Umbilical cord (tissue), 2 donors: ENCODE measurements at places on chromosomes 16 and 17. TPM values are rescaled to one million over a fixed set of nuclear protein-coding genes. Genes with fewer than 3 reads are reported as not detected.

DNA sequence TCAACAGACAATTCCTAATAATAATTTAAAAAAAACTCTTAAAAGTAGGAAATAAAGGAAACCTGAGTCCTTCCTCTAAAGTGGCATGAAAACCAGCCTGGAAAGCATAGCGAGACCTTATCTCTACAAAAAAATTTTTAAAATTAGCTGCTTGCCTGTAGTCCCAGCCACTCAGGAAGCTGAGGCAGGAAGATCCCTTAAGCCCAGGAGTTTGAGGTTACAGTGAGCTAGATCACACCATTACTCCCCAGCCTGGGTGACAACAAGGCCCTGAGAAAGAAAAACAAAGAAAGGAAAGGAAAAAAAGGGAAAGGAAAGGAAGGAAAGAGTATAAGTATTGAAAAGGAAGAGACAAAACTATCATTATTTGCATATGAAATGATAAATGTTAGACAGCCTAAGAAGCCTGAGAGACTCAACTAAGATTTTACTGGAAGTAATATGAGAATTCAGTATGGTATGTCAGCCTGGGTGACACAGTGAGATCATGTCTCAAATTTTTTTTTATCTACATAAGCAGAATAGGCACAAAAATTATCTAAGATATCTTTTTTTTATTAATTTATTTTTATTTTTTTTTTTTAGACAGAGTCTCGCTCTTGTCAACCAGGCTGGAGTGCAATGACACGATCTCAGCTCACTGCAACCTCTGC is 113.0 kb downstream of the GOSR1 start:
- DNase-seq: peak; percentile 50

DNA sequence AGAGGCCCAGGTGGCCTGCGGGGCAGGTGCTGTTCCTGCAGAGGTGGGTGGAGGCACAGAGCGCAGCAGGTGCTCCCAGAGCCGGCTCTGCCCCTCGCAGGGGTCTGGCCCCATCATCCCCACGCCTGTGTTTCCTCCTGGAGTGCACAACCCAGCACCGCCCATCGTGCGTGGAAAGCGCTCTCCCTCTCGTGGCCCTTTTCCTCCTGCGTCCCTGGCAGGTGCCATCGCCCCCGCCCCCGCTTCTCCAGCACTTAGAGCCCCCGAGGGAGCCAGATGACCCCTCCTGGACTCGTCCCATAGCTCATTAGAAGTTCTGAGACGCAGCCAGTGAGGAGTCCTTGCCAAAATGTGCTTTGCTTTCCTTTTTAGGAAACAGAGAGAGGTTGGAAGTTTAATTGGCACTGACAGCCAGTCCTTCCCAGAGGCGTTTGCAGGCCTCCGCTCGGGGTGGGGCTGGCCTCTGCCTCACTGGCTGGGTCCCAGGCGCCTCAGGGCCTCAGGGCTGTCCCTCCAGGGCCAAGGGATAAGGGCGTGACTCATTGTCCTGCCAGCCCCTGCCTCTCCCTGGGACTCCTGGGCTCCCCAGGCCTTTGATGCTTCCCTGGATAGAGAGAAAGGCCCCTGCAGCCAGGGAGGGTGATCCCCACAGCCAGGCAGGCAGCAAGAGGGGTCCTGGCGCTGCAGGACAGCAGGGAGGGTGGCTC is 32.2 kb upstream of the CHMP6 start:
- peak; percentile 93 for DNase-seq

- DNase-seq: peak; percentile 89
Observed at GRCh38 chr17:75059369-75060345, 12.6 kb downstream of the KCTD2 start.

DNA sequence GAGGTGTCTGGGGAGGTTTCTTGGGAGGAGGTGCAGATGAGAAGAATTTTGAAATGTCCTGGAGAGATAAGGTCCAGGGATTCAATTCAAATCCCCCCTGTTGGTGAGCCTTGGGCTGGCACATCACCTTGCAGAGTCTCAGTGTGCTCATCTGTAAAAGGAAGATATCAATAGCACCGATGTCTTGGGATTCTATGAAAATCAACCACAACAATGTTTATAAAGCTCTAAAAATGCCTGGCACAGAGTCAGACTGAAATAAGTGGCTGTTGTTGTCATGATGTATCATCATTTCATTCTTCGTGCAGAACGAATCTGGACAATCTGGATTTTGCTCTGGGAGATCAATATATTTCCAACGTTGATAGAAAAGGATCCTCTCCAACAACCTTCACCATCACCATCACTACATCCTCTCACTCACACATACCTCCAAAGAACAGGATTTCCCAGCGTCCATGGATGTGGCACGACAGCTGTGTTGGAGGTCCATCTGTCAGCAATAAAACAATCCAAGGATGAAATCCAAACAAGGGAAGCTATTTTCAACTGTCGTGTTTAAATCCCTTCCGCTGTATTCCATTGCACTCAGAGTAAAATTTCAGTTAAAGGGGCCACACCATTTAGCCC is 393.7 kb upstream of the DYNLRB2 start:
- DNase-seq: no peak

DNA sequence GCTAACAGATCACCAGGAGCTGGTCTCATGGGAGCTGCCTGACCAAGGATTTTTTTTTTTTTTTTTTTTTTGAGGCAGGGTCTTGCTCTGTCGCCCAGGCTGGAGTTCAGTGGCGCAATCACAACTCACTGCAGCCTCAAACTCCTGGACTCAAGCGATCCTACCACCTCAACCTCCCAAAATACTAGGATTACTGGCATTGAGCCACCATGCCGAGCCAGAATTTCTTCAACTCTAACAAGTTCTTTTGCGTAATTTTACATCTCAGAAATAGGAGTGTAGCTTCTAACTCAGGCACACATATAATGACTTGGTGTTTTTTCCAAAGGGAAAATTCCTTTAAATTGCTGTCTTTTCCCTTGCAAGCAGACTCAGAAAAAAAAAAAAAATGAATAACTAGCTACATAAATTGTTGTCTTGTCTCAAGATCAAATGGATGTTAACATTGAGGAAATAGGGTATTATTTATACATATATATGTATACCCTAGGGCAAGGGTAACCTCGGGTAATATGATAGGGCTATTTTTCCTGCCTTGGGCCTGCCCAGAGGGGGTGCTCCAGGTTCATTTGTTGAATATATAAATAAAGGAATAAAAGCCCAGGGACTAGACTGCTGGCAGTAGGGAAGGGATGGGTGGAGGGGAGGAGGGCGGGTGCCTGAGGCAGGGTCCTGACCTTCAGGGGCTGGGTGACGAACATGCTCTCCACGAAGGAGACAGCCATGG is 42.8 kb upstream of the GCSH start:
- DNase-seq: no peak

- no peak for DNase-seq
Observed at GRCh38 chr16:22370038-22370820, 4.2 kb downstream of the CDR2 start.

Gene ATXN1L
- 16.4 TPM for total RNA-seq

Gene TEKT5
- not detected for total RNA-seq

Gene NLRC3
- total RNA-seq: 9.1 TPM

Gene SSTR5
- total RNA-seq: not detected
